Skeletal muscle cell (primary cell): ENCODE measurements at places on chromosomes 12 and 14.
A peak's percentile ranks its signal among the peaks of the same experiment; 100 is the strongest.

DNA sequence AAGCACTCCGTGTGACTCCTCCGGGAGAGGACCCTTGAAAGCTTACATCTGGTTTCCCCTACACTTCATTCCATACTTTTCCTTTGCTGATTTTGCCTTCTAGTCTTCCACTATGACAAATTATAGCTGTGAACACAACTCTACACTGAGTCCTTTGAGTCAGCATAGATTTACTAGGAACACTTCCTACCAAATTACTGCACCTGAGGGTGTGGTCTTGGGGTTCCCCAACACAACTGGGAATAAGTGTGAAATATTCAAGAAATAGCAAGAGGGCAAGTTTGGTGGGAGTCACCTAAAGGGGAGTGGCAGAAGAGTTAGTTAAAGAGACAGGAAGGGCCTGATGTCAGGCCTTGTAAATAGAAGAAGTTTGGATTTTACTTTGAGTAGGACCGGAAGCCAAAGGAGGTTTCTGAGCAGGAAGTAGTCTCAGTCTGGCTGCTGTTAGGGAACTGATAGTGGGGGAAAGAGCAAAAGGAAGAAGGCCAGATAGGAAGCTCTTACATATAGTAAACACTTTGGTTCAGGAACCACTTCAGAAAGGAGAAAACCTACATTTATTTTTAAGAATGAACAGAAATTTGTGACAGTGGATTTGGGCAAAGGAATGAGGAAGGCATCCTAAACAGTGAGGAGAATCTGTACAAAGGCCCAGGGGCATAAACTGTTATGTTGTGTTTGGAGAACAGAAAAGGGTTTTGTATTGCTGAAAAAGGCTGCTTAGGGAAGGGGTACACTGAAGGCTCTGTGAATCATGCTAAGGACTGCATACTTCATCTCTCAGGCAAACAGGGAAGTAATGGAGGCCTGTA, 14.2 kb downstream of the SEL1L start:
- no peak for DNase-seq

DNA sequence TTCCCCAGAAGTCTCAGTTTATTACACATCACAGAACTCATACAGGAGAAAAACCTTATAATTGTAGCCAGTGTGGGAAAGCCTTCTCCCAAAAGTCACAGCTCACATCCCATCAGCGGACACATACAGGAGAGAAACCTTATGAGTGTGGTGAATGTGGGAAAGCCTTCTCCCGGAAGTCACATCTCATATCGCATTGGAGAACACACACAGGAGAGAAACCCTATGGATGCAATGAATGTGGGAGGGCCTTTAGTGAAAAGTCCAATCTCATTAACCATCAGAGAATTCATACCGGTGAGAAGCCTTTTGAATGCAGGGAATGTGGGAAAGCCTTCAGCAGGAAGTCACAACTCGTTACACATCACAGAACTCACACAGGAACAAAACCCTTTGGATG, 20.1 kb downstream of the ZNF84 start:
- no peak for DNase-seq

GRCh38 chr12:64933791-64934190, 109.3 kb downstream of the TBC1D30 start:
- DNase-seq: no peak

DNA sequence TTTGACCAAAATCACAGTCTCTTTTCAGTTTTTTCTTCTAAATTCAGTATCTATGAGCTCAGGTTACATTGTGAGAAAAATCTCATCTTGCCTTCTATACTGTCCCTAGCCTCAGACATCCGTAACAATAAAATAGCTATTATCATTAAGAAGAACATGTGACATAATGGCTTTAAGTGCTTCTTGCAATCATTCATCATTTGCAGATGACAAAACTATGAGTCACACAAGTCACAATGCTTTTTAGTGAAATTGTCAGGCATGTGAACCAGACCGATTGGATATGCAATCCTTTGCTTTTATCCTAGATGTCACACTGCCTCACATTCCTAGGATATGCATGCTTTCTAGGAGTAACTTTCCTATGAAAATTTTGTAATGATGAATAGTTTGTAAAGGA, 313.1 kb downstream of the SLC6A15 start:
- DNase-seq: peak; percentile 11

- no peak for DNase-seq
Observed at GRCh38 chr12:103742349-103742932, 98.6 kb downstream of the NT5DC3 start.

DNA sequence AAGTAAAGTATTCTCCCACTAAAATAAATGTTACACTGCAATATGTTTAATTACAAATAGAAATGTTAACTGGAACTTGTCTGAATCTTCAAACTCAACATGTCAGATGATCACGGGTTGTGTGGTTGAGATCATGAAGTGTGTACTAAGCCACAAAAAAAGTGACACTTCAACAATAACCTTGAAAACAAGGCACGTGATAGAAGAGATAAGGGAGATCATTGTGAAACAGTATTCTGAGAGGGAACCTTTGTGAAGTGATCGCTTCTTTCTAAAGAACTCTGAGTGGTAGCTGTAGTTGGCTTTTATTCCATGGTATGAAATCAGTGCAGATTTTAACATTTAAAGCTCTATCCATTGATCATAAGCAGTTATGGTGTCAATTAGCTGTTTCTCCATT, 60.0 kb downstream of the LIN52 start:
- no peak for DNase-seq

GRCh38 chr14:99664058-99664936, 19.4 kb downstream of the HHIPL1 start:
- DNase-seq: no peak

GRCh38 chr12:42410340-42410739, 84.4 kb downstream of the PPHLN1 start:
- no peak for DNase-seq

- DNase-seq: no peak
Observed at GRCh38 chr12:54571193-54572188, 17.0 kb downstream of the PPP1R1A start.

DNA sequence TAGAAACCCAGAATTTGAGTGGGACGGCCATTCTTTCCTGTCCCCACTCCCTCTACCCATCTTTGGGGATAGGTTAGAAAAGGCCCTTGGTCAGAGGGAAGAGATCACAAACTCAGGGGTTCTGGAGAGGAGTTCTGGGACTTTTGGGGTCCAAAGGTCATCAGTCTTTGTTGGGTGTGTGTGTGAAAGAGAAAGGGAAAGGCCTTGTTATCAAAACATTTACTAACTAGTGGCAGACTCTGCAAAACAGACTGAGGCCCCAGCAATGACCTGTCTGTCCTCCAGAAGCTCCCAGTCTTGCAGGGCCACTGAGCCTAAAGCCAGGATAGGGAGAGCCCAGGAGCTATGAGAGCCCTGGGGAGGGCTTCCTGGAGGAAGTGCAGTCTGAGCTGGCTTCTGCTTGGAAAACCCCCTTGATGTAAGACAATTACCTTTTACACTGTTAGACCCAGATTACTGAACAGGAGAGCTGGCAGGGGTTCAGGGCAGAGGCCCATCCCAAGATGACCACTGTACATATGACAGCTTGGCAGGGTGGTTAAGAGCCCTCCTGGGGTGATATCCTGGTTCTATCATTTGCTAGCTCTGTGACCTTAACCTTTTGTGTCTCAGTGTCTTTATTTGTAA, 429.1 kb upstream of the CCDC196 start:
- DNase-seq: no peak

DNA sequence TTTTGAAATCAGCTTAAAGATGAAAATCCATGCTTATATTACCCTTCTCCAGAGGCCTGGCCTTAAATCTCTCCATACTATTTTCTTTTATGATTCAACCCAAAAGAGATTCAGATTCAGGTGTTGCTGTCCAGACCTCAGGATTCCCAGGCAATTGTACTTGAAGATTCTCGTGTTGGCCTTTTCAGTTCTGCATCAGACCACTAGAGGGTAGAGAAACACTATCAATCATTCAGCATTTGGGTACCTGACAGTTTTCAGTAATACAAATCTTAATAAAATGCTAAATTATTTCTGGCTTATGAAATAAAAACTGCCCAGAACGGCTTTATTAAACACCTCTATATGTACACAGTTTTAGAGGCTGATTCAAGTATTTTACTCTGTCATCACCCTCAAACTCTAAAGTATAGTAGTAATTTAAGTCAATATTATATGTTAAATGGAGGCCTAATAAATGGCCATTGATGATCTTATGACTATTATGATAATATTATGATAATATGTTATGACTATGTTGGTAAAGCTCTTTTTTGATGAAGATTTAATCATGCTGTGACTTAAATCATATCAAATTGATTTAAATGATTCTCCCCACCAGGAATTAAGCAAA, 301.1 kb downstream of the DUSP6 start:
- no peak for DNase-seq

DNA sequence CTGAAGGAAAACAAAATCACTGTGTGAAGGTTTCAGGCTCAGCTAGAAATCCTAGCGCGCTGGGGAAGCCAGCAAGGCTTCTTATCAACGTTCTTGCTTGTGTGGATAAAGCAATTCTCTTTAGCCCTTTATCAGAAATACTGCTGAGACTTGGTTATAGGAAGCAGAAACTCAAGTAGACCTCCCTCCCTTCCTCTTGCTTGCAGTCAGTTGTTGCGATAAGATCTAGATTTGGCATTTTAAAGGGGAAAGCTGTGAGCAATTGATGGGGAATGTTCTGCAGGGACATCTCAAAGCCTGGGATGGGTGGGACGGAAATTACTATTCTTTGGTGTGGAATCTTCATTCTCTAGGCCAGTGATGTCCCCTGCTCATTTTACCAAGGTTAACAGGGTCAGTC, 76.4 kb upstream of the ANO4 start:
- DNase-seq: no peak

- DNase-seq: no peak
Observed at GRCh38 chr12:25058012-25058411, 109.1 kb upstream of the BCAT1 start.

- DNase-seq: peak; percentile 21
Observed at GRCh38 chr12:85130646-85131045, 94.5 kb downstream of the LRRIQ1 start.

GRCh38 chr12:46271863-46272262, 3.0 kb upstream of the SLC38A1 start:
- DNase-seq: no peak

- peak; percentile 22 for DNase-seq
Observed at GRCh38 chr14:90758959-90759358, 57.3 kb downstream of the TTC7B start.

GRCh38 chr12:20852649-20853048, 42.1 kb downstream of the SLCO1B3 start:
- DNase-seq: no peak

DNA sequence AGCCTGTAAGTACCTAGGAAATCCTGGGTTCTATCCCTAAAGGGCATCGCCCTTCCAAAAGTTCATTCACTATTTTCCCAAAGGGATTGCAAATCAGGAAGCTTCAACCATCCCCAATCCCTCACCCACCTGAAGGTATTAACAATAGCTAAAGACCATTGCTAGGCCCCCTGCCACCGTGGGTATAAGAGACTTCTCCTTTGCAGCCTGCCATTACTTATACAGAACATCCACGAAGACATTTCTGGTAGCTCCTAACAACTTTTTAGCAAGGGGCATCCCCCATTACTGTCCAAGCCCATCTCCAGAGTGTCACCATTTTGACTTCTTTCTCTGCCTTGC, 384 bp upstream of the SMUG1 start:
- DNase-seq: no peak

DNA sequence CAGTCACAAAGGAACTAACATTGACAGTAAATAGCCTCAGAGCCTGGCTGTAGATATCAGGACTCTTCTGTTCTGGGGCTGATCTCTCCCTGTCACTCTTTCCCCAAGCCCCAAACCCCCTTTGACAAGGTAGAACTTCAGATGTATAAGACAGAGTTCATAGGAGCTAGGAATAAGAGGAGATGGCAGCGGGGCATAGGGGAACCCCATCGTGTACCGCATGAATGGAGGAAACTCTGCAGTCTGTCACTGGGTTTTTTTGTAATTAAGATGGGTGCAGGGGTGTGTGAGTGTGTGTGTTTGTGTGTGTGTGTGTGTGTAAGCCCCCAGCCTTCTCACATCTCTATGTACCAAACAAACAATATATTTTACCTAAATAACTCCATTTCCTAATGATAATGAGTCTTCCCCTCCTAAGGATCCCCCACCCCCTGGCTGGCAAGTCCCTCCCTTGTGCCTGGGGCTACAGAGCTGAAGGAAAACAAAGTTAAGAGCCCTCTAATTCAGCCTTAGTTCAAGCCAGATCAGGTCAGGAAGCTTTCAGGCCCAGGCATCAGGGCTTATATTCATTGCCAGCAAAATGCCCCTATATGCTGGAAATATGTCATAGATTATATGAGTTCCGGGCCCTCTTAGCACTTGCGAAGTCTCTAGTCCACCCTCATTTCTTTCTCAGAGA, 9.1 kb upstream of the HOXC4 start:
- no peak for DNase-seq

DNA sequence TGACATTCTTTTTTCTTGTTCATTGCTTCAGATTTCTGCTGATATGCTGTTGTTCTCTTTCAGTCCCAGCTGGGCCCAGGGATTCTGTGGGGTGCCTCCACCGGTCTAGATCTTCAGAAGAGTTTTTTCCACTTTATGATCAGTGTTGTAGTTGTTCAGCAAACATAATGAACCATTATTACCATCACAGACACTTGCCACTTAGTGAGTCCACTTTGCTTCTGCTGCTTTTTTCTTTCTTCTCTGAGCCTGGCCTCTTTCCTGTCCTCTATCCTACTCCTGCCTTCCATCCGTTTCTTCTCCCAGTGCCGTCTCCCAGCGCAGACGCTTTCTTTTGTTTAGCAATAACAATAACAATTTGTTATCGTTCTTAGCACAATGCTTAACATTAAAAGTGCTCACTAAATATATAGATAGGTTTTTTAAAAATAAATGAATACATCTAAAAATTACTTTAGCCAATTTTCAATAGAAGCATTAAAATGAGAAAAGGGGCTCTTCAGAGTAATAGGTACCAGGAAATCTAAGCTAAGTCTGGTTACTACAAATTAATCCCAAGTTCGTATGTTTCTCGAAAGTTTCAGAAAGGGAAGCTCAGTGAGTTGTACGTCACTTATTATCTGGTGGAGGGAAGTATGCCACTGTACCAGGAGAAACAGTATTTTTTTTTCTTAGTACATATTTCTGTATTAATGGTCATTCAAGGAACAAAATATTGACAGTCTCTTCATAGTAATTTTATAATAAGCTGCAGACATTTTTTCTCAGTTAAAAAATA, 98.2 kb downstream of the SRGAP1 start:
- DNase-seq: no peak
